ENCODE measurements at places on chromosomes 4 and X.

DNA sequence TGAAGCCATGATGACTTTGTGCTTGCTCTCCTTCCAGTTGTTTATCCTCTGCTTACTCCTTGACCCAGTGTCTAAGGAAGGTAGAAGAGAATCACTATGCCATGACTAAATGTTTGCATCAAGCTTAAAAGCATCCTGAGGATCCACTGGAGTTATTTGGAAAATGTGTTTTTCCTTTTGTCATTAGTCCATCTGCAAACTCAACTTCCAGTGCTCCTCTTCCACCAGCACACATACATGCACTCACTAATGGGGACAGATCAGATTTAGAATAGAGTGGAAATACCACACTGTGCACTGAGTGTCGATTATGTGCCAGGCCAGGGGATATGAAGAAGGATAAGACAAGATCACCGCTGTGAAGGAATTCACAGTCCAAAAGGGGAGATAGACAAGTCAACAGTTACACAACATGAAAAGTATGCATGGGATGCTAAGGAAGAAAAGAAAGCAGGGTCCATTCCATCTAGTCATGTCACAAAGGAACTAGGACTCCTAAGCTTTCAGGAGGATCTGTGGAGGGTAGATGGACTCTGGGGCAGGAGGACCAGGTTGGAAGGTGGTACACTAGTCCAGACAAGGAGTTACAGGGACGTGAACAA lies 1.9 kb downstream of the OCIAD2 start:
- DNase-seq: no peak

- peak; percentile 71 for DNase-seq
Measured at GRCh38 chr4:7581477-7581876, 146.7 kb upstream of the PSAPL1 start.

DNA sequence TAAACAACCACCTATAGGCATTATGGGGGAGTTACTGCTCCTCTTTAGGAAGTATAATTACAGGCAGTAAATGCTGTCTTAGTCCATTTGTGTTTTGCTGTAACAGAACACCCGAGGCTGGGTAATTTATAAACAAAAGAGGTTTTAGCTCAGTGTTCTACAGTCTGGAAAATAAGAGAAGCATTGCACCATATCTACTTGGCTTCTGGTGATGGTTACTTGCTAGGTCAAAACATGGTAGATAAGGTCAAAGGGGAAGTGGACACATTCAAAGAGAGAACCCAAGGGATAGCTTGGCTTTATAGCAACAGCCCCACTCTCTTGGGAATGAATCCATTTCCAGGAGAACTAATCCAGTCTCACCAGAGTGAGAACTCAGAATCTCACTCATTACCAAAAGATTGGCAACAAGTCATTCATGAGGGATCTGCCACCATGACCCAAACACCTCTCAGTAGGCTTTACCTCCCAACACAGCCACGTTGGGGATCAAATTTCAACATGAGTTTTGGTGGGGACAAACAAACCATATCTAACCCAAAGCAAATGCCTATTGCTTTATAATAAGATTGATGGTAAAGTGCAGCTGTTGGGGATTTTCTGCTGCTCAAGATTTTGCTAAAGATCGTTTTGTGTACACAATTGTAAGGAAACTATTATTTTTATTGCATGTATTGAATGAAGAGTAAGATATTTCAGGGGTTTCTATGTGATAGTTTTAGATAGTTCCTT lies 32.6 kb downstream of the STAG2 start:
- DNase-seq: no peak

- DNase-seq: no peak
Measured at GRCh38 chr4:63717384-63717783, 691.9 kb downstream of the TECRL start.

DNA sequence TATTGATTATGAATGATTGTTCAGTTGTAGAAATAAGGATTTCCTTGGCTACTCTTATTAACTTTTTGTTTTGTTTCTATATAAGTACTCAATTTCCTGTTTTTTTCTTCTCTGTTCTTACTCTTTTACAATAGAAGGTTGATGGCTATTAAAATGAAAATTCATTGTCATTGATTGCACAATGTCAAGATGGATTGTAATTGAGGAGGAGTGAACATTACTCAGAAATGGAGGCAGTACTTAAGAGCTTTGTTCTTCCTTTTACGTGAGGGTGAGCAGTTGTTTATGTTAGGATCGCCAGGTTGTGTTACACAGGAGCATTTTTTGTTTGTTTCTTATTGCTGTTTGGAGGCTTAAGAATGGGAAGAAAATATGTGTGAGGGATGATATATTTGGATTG lies 2062.4 kb downstream of the ARAP2 start:
- DNase-seq: no peak

- no peak for DNase-seq
Measured at GRCh38 chr4:7672601-7673000, 237.9 kb upstream of the PSAPL1 start.

GRCh38 chrX:23844502-23845138 lies 61.6 kb downstream of the SAT1 start:
- no peak for DNase-seq

DNA sequence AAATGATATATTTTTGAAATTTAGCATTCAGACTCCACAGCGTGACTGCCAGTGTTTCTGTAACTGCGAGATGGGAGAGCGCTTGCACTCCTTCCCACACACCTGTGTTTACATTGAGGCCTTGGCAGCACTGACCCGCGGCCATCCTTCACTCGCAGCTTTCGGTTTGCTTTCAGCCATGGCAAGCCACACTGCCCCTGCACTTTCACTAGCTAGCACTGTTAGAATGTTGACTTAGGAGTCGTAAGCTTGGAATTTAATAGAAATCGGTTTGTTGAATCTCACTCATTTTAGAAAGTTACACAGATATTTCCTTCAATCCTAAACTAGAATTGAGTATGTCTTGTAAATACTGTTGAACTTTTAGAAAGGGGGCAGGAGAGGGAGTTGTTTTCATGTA lies 136.2 kb downstream of the CFAP299 start:
- DNase-seq: no peak

GRCh38 chr4:37991623-37992410 lies 31.6 kb downstream of the PTTG2 start:
- no peak for DNase-seq

- DNase-seq: no peak
Measured at GRCh38 chr4:78020677-78021076, 36.4 kb upstream of the FRAS1 start.

DNA sequence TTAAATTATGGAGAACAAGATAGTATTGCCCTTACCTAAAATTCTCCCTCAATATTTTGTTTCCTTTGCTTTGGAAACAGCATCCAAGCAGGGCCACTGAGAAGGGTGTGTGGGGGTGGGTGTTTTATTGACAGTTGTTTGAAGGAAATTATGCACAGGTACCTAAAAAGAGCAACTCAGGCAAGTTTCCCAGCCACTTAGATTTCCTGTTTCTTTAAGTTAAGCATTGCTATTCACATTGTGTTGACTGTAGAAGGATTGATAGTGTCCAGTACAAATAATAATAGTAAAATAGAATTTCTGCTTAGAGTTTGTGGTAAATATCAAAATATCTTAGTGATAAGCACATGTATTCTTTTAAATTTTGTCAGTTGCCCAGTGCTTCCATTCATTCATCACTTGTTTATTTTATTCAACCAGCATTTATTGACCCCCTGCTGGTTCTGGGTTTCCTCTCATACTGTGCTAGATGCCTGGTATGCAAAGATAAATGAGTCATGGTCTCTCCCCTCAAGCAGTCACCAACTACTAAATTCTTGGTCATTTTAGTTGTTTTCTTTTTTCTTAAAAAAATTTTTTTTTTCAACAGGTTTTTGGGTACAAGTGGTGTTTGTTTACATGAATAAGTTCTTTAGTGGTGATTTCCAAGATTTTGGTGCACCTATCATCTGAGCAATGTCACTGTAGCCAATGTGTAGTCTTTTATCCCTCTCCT lies 50.0 kb downstream of the GALNT7 start:
- no peak for DNase-seq

DNA sequence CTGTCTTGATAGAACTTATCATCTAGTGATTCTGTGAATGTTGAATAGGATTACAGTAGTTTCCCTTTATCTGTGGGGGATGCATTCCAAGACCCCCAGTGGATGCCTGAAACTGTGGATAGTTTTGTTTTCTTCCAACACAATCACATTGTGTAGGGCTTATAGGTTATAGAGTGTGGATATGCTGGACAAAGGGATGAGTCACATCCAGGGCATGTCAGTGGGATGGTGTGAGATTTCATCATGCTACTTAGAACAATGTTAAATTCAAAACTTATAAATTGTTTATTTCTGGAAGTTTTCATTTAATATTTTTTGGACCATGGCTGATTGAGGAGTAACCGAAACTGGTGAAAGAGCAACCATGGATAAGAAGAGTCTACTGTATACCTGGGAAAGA lies 432.3 kb upstream of the ATOH1 start:
- no peak for DNase-seq

GRCh38 chr4:167616476-167616875 lies 382.2 kb upstream of the SPOCK3 start:
- no peak for DNase-seq

DNA sequence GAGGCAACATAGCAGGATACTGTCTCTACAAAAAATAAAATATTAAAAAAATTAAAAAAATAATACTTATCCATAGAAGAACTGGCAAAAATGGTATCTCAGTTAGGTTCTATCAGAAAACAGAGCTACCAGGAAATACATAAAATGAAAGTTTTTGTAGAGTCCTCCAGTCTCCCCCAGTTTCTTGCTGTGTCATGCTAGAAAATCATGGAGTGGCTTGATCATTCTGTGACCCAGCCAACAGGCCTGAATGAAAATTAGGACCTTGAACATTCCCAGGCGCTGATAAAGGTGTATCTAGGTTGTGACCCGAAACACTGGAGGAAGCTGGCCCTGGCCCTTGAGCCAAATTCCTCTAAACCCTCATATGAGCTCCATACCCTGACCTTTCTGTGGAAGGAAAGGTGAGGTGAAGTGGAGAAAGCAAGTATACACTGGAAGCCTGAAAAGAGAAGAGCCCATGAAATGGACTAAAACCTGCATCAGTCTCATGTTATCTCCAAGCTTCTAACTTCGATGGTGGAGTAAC lies 652 bp downstream of the SMIM9 start:
- no peak for DNase-seq

- DNase-seq: no peak
Measured at GRCh38 chrX:17030092-17030491, 83.6 kb downstream of the REPS2 start.

- no peak for DNase-seq
Measured at GRCh38 chr4:35500812-35501211, 743.5 kb downstream of the ARAP2 start.

- no peak for DNase-seq
Measured at GRCh38 chr4:44916411-44916810, 190.1 kb upstream of the GNPDA2 start.

- no peak for DNase-seq
Measured at GRCh38 chr4:76984788-76985211, 35.2 kb downstream of the SEPTIN11 start.

GRCh38 chrX:10110984-10111363 lies 45.8 kb upstream of the CLCN4 start:
- no peak for DNase-seq

- DNase-seq: no peak
Measured at GRCh38 chrX:129700536-129700935, 38.2 kb upstream of the XPNPEP2 start.

GRCh38 chrX:17644001-17644400 lies 93.3 kb upstream of the SCML1 start:
- DNase-seq: no peak

GRCh38 chr4:139745111-139745639 lies 79.6 kb downstream of the MGST2 start:
- DNase-seq: no peak

DNA sequence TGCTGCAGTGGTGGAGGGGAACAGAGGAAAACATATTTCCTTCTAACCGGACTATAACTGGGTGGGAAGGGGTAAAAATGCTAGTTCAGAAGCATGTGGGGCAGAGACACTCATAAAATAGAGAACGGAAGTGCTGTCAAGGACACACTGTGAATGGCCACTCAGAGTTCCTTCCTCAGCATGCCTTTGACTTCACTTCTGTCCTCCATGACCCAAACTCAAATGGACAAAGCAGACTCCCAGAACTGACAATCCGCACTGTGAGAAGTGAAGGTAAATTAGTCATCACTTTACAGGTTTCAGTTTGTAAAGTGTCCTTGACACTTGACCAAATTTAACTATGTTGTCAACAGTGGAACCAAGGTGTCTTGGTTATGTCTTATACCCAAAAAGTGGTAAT lies 30.2 kb upstream of the ELF2 start:
- DNase-seq: no peak

GRCh38 chrX:67892401-67892800 lies 348.6 kb downstream of the AR start:
- DNase-seq: no peak

DNA sequence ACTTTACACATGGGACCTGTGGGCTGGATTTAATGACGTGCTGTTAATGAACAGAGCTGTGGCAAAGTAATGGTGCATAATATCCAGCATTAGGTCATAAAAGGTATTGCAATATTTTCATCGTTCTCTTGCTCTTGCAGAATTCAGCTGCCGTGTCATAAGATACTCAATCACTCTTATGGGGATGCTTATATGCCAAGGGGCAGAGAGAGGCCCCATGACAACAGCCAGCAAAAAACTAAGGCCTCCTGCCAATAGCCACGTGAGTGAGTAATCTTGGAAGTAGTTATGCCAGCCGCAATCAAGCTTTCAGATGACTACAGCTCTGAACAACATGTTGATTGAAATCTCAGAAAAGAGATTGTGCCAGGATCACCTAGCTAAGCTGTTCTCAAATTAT lies 616.9 kb downstream of the FSTL5 start:
- no peak for DNase-seq

- no peak for DNase-seq
Measured at GRCh38 chr4:25879991-25880651, 17.3 kb upstream of the SEL1L3 start.

DNA sequence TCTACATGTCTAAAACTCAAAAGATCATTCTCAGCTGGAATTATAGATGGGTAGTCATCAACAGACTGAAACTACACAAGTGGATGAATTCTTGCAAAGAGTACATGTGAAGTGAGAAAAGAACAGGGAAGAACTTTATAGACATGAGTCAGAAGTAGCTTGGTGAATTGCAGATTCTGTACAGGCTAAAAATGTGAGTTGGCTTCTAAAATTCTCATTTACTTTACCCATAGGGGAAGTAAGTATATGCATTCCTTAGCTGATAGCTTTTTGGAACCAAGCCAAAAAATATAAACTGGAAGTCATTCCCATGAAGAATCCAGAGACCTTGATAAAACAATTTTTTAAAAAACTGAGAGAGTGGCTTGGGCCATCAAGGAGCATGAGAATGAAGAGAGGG lies 584.2 kb upstream of the FTHL17 start:
- no peak for DNase-seq

All from HAP-1 (cell line).